ENCODE measurements at places on chromosomes 12 and 14. TPM values are rescaled to one million over a fixed set of nuclear protein-coding genes. Genes with fewer than 3 reads are reported as not detected.

DNA sequence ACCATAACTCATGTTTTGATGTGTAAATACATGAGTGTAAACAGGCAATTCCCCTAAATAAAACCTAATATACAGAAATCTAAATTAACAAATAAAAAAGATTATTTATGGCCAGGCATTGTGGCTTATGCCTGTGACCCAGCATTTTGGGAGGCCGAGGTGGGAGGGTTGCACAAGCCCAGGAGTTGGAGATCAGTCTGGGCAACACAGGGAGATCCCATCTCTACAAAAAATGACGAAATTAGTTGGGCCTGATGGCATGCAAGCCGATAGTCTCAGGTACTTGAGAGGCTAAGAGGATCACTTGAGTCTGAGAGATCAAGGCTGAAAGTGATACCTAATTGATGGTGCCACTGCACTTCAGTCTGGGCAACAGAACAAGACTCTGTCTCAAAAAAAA, 48.7 kb downstream of the BCAT1 start:
- H3K4me3 ChIP-seq: peak overlapping the region; percentile 94
- H3K4me1 ChIP-seq: peaks cover 5% of the 10 kb centered on the region
- no peak overlapping the region for H3K27ac ChIP-seq
- H3K36me3 ChIP-seq: peaks cover 40% of the 10 kb centered on the region
- H3K27me3 ChIP-seq: peaks cover 34% of the 10 kb centered on the region

- no peaks in the 10 kb centered on the region for H3K4me1 ChIP-seq
- no peak for DNase-seq
- H3K27me3 ChIP-seq: peaks cover 3% of the 10 kb centered on the region
- H3K36me3 ChIP-seq: no peaks in the 10 kb centered on the region
- no peak overlapping the region for H3K27ac ChIP-seq
These were observed 540.2 kb upstream of the TMEM132C start for GRCh38 chr12:127726671-127727315.

Gene VASH1
- total RNA-seq: 28.8 TPM

DNA sequence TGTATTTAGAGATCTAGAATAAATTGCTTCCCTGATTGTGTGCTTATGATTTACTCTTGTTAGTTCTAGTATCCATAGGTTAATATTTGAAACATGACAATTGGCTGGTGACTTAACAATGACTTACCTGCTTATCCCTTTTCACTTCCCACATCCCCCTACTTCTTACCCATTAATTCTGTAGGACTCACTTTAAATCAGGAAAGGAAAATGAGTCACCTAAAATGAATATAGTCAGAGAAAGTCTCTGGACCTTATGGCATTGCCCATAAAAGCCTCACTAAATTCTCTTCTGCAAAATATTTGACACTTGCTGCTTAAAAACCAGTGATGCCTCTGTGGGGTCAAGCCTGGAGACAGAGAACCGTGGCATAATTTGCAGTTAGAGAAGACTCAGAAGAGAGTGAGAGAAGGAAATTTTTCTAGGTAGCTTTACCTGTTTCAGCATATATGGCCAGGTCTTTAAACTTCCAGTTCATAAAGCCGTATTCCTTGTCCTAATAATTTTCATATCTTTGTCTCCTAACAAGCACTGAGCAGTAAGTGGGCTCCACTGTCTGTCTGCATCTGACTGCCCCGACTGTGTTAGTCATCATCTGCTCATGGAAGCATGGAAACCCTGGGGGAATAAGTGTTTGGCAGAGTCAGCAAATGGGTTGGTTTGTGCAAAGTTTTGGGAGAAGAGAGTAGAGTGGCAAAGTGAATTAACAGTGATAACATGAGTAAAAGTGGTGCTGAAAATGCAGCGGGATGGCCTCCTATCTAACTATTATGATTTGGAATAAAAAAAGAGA, 294.4 kb downstream of the AKAP6 start:
- no peak overlapping the region for H3K27ac ChIP-seq
- H3K27me3 ChIP-seq: no peaks in the 10 kb centered on the region
- H3K36me3 ChIP-seq: no peaks in the 10 kb centered on the region
- H3K4me1 ChIP-seq: no peaks in the 10 kb centered on the region
- H3K4me3 ChIP-seq: no peak overlapping the region

DNA sequence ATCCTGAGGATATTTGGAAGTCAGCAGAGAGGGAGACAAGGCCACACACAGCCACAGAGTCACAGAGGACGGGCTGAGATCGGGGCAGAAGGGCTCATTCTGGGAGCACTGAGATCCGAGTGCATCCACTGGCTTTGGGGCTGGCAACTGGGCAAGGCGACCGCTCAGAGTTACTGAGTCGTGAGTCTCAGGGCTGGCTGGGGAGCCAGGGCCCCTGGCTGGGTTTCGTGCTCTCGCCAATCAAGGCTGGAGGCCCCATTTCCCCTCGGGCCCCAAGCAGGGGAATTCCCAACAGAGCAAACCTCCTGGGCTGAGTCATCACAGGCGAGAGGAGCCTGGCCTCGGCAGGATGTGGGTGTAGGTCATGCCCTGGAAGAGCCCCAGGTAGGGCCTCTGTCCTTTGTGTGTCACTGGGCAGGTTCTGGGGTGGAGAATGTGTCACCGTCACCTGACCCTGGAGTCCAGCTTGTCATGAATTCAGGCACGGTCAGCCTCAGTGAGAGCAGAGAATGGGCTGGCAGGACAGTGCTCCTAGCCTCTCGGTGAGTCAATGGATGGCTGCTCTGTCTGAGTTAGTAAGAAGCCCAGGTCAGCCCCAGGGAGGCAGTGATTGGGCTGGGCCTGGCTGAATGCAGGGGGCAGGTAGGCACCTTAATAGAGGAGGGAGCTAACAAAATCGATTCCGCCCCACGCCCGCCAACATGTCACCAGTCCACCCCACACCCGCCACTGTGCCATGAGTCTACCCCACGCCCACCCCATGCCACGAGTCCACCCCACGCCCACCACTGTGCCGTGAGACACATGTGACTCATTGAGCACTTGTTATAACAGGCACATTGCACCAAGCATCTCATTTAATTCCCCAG, 16.9 kb downstream of the ASB2 start:
- no peak overlapping the region for H3K4me3 ChIP-seq
- no peaks in the 10 kb centered on the region for H3K27me3 ChIP-seq
- peaks cover 17% of the 10 kb centered on the region for H3K4me1 ChIP-seq

GRCh38 chr12:97452839-97453238, 9.8 kb upstream of the RMST start:
- no peak for DNase-seq
- H3K27ac ChIP-seq: no peak overlapping the region
- no peaks in the 10 kb centered on the region for H3K36me3 ChIP-seq
- peaks cover 9% of the 10 kb centered on the region for H3K4me1 ChIP-seq
- peaks cover 3% of the 10 kb centered on the region for H3K27me3 ChIP-seq

Gene MYH6
- total RNA-seq: 0.50 TPM

- H3K4me1 ChIP-seq: peaks cover 11% of the 10 kb centered on the region
- H3K27ac ChIP-seq: no peak overlapping the region
- H3K4me3 ChIP-seq: peak overlapping the region; percentile 20
- DNase-seq: no peak
- H3K36me3 ChIP-seq: no peaks in the 10 kb centered on the region
These were observed 70.5 kb downstream of the TRIM9 start for GRCh38 chr14:51024377-51024776.

- H3K27ac ChIP-seq: no peak overlapping the region
- no peak overlapping the region for H3K4me3 ChIP-seq
- H3K36me3 ChIP-seq: no peaks in the 10 kb centered on the region
- peaks cover 4% of the 10 kb centered on the region for H3K4me1 ChIP-seq
These were observed 25.4 kb downstream of the CCDC62 start for GRCh38 chr12:122799641-122800243.

DNA sequence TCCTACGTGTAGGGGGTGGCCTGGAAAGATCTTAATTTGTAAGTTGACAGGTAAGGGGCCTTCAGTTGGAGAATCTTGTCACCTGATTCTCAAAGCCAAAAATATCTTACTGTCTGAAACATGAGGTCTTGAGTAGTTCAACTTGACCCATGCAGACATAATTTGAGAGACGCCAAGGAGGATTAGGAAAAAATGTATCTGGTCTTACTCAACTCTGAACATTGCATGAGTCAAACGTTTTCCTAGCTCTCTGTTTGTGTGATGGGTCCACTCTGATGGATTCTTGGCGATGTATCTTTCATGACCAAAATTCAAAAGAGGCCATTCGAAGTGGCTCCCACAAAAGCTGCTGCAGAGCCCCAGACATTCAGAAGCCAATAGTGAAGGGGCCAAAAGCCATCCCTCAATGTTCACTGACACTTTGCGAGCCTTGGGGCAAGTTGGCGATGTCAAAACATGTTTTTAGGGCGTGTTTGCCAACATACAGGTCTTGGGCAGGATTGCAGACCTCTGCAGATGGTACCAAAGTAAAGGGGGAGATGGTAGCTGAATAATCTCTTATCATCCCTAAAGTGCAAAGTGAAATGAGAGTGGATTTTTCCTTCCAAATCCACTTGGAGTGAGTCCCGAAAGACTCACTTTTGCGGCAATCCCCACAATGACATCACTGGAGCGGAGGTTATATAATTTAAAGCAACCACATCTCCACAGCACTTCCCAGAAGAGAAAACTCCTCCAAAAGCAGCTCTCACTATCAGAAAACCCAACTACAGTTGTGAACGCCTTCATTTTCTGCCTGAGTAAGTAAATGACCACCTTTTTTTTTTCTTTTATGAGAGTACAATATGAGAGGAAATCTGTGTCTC, at the start of gene BDKRB1:
TSS of gene BDKRB1 (plus strand) at position 710 of the 866 bp plus-strand sequence. CDS start 7,473 bp downstream, outside the sequence.
- H3K27ac ChIP-seq: no peak within 1 kb of the TSS
- H3K4me3 ChIP-seq: no peak within 1 kb of the TSS
- peaks cover 29% of the 10 kb centered on the region for H3K27me3 ChIP-seq
- no peaks in the 10 kb centered on the region for H3K36me3 ChIP-seq
- no peak for DNase-seq

Gene WNT5B
- 11.3 TPM for total RNA-seq

- no peaks in the 10 kb centered on the region for H3K4me1 ChIP-seq
- no peak for DNase-seq
- H3K4me3 ChIP-seq: no peak overlapping the region
- H3K27ac ChIP-seq: no peak overlapping the region
These were observed 166.6 kb downstream of the PIWIL1 start for GRCh38 chr12:130504110-130504839.

Gene TAS2R43
- total RNA-seq: 1.0 TPM

Data from type B pancreatic cell (in vitro differentiated cells).